ENCODE measurements at places on chromosomes 11 and 22. TPM values are rescaled to one million over a fixed set of nuclear protein-coding genes. Genes with fewer than 3 reads are reported as not detected.

The OR51A2 gene
- total RNA-seq, result not detected

The PANX2 gene
- total RNA-seq, result 2.6 TPM

The EPS8L2 gene
- 203 TPM for total RNA-seq

The TRIM29 gene
- 4.3 TPM for total RNA-seq

The TTC38 gene
- total RNA-seq, result 48.9 TPM

The SMCO4 gene
- 45.6 TPM for total RNA-seq

GRCh38 chr11:111736181-111736590, 30.0 kb downstream of the PPP2R1B start:
- no peak overlapping the region for H3K4me3 ChIP-seq
- peak overlapping the region; percentile 29 for H3K27ac ChIP-seq
- peaks cover 13% of the 10 kb centered on the region for H3K4me1 ChIP-seq
- peaks cover 3% of the 10 kb centered on the region for H3K36me3 ChIP-seq
- DNase-seq, result no peak
- no peaks in the 10 kb centered on the region for H3K27me3 ChIP-seq

GRCh38 chr11:22984045-22984444, 123.8 kb upstream of the CCDC179 start:
- no peaks in the 10 kb centered on the region for H3K27me3 ChIP-seq
- no peak overlapping the region for H3K27ac ChIP-seq
- H3K4me1 ChIP-seq, result no peaks in the 10 kb centered on the region
- no peak overlapping the region for H3K4me3 ChIP-seq

DNA sequence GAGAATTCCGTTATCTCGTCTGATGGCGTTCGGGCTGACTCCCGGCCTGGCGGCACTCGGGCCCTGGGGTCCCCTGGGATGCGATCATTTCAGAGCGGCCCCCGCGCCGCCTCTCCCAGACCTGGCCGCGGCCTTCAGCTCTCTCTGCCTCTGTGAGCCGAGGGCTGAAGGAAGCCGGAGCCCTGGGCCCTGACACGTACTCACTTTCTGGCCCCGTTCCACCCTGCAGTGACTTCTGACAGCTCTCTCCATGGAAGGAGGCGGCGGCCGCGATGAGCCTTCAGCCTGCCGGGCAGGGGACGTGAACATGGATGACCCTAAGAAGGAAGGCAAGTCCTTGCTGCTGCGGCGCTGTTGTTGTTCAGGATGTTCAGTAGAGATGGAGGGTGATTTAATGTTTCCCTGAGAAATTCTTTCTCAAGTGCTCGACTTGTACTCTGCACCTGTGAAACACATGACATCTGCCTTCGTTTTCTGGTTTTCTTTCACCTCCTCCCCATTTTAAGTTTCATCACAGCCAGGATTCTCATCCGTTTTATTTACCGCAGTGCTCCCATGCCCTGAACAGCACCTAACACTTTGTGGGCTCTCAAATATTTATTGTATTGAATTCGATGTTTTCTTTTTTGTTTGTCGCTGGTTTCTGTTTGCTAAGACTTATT, 612 bp downstream of the GTSE1 start:
- H3K4me1 ChIP-seq, result peaks cover 8% of the 10 kb centered on the region
- H3K27ac ChIP-seq, result peak overlapping the region; percentile 87
- H3K4me3 ChIP-seq, result peak overlapping the region; percentile 69
- no peaks in the 10 kb centered on the region for H3K36me3 ChIP-seq
- no peaks in the 10 kb centered on the region for H3K27me3 ChIP-seq

GRCh38 chr11:120304526-120304925, 20.6 kb upstream of the TLCD5 start:
- H3K27ac ChIP-seq, result no peak overlapping the region
- no peaks in the 10 kb centered on the region for H3K27me3 ChIP-seq
- no peak for DNase-seq
- no peaks in the 10 kb centered on the region for H3K36me3 ChIP-seq
- H3K4me3 ChIP-seq, result no peak overlapping the region

- no peaks in the 10 kb centered on the region for H3K27me3 ChIP-seq
- no peaks in the 10 kb centered on the region for H3K4me1 ChIP-seq
- no peak overlapping the region for H3K4me3 ChIP-seq
- DNase-seq, result no peak
- no peaks in the 10 kb centered on the region for H3K36me3 ChIP-seq
Measured at GRCh38 chr11:119928047-119928446, 199.0 kb upstream of the NECTIN1 start.

DNA sequence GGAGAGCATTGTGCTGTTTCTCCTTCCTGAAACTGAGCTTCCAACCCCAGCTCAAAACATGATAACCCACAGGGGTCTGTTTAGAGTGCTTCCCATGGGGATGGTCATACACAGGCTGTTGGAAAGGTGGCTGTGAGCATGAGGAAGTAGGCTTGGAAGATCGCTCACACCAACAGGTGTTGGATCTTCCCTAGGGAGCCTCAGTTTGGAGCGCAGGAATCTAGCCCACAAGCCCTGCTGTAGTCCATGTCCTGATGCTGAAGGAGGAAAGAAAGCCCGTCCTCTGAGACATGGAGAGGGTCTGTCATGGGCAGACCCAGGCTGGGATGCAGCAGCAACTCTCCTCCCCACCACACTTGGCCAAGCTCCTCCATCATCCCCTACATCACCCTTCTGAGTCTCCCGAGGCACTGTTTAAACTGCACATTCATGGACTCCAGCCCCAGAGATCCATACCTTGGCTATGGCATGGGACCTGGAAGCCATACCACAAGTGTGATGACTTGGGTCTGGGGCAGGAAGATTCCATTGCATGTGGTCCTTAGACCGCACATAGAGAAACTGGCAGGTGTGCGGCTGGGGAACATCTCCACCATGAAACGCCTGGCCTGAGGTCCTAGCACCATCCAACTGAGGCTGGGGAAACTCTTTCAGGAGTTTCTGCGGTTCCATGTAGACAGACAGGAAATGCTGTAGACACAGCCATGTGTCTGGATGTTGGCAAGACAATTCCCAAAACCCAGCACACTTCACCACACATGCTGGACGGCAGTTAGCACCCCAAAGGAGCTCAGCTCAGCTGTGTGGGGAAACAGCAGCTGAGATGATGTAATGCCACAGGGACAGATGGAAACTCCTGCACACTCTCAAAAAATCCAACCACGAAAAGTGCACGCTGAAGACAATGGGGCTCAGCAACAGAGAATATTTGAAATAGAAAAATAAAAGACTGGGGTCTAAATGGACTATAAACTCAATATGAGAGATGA, 27.6 kb upstream of the TTC12 start:
- peaks cover 15% of the 10 kb centered on the region for H3K4me1 ChIP-seq
- DNase-seq, result no peak
- H3K4me3 ChIP-seq, result no peak overlapping the region

DNA sequence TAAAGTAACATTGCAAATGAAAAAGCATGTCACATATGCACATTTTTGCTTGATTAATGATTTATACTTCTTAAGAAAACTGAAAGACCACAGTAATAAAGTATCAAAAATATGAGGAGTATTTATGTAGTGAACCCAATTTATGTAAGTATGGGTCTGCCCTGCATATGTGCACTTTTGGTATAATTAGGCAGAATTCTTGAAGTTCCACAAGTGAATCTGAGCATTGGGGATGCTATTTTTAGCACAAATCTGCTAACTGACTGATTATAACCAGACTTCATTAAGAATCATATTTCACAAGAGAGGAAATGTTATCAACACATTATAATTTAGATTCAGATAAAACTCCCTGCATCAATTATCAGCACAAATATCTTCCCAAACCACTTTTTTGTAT, 407.1 kb upstream of the LRRC4C start:
- no peaks in the 10 kb centered on the region for H3K4me1 ChIP-seq
- H3K27ac ChIP-seq, result no peak overlapping the region
- no peak overlapping the region for H3K4me3 ChIP-seq
- no peaks in the 10 kb centered on the region for H3K36me3 ChIP-seq
- DNase-seq, result no peak
- no peaks in the 10 kb centered on the region for H3K27me3 ChIP-seq

GRCh38 chr22:50119169-50119767, 29.5 kb downstream of the MOV10L1 start:
- H3K36me3 ChIP-seq, result no peaks in the 10 kb centered on the region
- H3K27ac ChIP-seq, result peak overlapping the region; percentile 98
- no peak overlapping the region for H3K4me3 ChIP-seq
- peaks cover 30% of the 10 kb centered on the region for H3K4me1 ChIP-seq

DNA sequence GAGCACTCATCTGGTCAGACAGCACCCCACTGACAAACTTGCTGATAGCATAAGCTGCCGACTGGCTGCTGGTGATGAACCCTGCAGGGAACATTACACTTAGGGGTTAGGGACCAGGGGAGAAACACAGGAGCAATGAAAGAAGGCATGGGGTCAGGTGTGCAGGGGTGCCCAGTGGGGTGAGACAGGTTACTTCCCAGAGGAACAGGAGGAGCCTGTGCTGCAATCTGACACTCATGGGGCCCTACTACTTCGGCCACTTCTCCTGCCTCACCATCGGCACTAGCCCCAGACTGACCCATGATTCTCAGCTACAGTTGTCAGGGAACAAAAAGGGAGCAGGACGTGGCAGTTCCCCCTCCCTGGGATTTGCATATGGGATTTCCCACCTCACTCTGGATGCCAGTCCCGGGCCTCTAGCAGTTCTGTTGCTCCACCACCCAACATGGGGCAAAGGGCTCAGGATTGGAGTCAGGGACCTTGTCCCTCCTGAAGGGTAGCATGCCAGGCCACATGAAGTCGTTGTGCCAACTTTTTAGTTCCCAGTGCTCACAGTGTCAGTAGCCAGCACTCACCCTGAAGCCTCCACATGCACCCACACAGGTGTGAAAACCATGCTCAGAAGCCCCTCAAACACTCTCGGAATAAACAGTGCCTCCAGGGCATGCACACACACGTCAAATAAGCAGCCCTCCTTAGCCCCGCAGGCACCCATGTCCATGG, 2.2 kb downstream of the SLC37A4 start:
- H3K4me3 ChIP-seq, result peak overlapping the region; percentile 95
- H3K27me3 ChIP-seq, result no peaks in the 10 kb centered on the region
- H3K27ac ChIP-seq, result peak overlapping the region; percentile 90
- peaks cover 18% of the 10 kb centered on the region for H3K36me3 ChIP-seq
- H3K4me1 ChIP-seq, result peaks cover 57% of the 10 kb centered on the region

DNA sequence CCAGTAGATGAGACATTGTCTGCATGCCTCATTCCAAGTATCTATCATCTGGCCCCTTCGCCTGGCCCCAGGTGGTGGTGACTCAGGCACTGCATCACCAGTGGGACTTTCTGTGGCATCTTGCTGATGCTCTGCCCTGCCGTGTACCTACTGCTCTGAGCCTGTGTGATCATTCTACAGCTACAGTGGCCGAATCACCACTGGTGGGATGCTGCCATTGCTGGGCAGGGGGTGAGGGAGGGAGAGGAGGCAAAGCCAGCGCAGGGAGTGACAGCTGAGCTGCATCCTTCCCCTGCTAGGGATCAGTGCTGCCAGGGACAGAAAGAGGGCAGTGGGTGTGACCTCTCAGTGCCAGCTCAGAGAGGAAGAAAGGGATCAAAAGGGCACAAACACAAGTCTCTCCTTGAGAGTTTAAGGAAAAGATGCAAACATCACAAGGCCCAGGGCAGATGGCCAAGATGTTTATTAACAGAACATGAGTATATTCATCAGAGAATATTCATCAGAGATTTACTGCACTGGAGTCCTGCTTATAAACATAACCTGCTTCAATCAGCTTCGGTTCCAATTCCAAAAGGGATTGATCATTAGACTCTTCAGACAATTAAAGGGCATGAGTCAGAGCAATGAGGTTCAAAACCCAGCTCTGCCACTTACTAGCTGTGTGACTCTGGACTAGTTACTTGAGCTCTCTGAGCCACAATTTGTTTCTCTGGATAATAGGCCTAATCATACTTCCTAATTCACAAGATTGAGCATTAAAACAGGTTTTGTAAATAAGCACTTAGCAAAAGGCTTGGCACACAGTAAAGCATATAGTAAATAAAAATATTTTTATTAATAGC, 109.8 kb downstream of the NAT10 start:
- H3K36me3 ChIP-seq, result no peaks in the 10 kb centered on the region
- no peak overlapping the region for H3K4me3 ChIP-seq
- no peak for DNase-seq
- H3K4me1 ChIP-seq, result no peaks in the 10 kb centered on the region
- no peak overlapping the region for H3K27ac ChIP-seq

DNA sequence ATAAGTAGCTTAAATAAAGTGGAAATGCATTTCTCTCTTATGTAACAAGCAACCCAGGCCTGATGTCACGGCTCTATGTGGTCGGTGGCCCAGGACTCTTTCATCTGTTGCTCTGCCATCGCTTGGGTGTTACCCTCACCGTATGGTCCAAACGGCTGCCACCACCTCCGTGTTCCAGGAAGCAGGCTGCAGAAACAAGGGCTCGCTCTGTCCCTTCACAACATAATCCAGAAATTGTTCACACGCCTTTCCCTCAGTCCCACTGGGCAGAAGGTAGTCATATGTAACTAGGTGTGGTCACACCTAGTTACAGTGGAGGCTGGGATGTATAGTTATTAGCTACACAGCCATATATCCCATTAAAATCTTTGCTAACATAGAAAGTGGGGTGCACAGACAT, 421.0 kb downstream of the SOX6 start:
- DNase-seq, result no peak
- H3K27ac ChIP-seq, result no peak overlapping the region
- H3K36me3 ChIP-seq, result no peaks in the 10 kb centered on the region
- H3K27me3 ChIP-seq, result no peaks in the 10 kb centered on the region
- no peak overlapping the region for H3K4me3 ChIP-seq
- no peaks in the 10 kb centered on the region for H3K4me1 ChIP-seq

GRCh38 chr11:47523490-47524225, 29.3 kb downstream of the CELF1 start:
- no peak overlapping the region for H3K4me3 ChIP-seq
- H3K27ac ChIP-seq, result peak overlapping the region; percentile 30
- peaks cover 18% of the 10 kb centered on the region for H3K4me1 ChIP-seq
- H3K36me3 ChIP-seq, result no peaks in the 10 kb centered on the region

DNA sequence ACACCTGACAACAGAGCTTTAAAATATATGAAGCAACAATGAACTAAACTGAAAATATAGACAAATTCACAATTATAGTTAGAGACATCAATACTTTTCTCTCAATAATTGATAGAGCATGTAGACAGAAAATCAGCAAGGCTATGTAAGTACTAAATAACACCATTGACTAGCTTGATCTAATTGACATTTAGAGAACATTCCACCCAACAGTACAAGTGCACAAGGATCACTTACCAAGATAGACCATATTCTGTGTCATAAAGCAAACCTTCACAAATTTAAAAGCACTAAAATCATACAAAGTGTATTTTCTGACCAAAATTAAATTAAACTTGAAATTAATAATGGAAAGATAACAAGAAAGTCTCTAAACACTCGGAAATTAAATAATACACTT, 562.5 kb downstream of the INSC start:
- no peaks in the 10 kb centered on the region for H3K27me3 ChIP-seq
- DNase-seq, result no peak
- H3K27ac ChIP-seq, result no peak overlapping the region
- H3K4me3 ChIP-seq, result no peak overlapping the region
- H3K4me1 ChIP-seq, result no peaks in the 10 kb centered on the region

- H3K4me1 ChIP-seq, result peaks cover 78% of the 10 kb centered on the region
- DNase-seq, result peak; percentile 51
- no peak overlapping the region for H3K27ac ChIP-seq
- H3K36me3 ChIP-seq, result peaks cover 3% of the 10 kb centered on the region
Measured at GRCh38 chr11:73277467-73277866, 5.3 kb downstream of the P2RY6 start.
